ENCODE measurements at places on chromosomes 4 and X.

GRCh38 chr4:7777017-7777710, 162.5 kb downstream of the AFAP1 start:
- no peak for DNase-seq

DNA sequence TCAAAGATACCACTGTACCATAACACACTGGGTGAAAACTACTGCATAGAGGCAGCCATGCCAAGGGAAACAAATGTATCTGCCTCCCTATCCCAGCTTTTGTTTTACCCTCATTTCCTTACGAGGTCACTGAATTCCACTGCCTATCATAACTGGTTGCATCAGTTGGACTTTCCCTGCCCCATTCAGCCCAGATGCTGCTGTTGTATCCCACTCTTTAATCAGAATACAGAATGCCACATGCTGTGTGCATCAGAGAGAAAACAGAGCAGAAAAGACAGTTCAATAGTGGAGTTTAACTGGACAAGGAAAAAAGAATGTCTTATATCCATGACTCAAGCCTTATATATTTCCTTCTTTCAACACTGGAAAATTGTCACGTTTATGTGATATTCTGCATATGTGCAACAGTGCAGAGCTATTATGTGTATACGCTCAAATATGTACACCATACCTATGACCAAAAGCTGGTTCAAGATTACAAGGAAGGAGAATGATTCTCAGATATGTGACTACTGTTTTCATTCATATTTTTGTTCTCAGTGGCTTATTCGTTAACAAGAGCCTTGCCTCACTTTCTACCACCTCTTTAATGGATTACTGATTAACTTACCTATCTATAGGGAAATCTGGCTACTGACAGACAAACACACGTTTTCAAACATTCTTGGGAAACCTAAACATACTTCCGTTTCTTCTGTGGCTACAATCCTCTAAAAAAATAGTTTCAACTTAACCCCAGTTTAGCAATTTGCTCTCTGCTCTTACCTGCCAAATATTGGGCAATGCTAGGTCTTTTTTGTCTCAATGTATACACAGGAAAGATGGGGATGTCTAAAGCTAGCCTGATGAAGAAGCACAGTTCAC, 378.9 kb downstream of the SMARCA1 start:
- no peak for DNase-seq

DNA sequence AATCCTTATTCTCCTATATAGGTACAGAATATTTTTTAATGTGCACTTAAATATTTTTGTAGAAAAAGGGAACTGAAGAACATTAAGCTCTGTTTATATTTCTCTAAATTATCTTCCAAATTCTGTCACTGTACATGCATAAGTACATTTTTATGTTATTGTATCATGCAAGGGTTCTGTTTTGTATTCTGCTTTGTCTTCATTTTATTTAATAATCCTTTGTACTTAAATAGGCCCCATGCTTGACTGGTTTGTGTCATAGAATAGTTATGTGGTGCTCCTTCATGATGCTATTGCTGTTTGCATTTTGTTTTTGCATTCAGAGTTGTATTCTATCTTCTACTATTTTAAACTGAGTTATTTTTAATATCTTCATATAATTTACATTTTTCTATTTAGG, 111.9 kb upstream of the EDNRA start:
- DNase-seq: no peak

GRCh38 chr4:2261853-2262144, at the start of gene MXD4:
Gene MXD4 (minus strand): TSS chr4:2262109. CDS start chr4:2261980, 129 bp downstream.
- DNase-seq: no peak

- DNase-seq: no peak
Measured at GRCh38 chr4:186621959-186622553, 66.7 kb upstream of the MTNR1A start.

GRCh38 chrX:131199091-131199490, 90.0 kb downstream of the IGSF1 start:
- no peak for DNase-seq

DNA sequence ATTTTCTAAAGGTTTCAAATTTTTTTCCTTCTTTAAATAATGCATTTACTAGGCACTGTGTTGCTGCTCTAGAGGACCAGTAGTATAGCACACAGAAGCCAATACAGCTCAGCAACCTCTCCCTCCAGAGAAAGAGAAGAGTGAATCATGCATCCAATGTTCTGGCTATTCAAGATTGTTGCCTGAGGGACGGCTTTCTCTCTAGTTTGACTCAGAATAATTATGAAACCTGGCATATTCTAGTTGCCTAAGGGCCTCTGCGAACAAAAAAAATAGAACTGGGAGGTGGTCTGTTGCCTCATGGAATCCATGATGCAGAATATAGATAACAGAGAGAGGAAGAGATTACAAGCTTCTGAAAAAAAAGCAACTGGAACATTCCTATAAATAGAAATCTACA, 1233.3 kb upstream of the PABPC4L start:
- no peak for DNase-seq
